Frontal cortex (tissue), 4 donors: ENCODE measurements at places on chromosomes 2 and 18. TPM values are rescaled to one million over a fixed set of nuclear protein-coding genes. Genes with fewer than 3 reads are reported as not detected.

DNA sequence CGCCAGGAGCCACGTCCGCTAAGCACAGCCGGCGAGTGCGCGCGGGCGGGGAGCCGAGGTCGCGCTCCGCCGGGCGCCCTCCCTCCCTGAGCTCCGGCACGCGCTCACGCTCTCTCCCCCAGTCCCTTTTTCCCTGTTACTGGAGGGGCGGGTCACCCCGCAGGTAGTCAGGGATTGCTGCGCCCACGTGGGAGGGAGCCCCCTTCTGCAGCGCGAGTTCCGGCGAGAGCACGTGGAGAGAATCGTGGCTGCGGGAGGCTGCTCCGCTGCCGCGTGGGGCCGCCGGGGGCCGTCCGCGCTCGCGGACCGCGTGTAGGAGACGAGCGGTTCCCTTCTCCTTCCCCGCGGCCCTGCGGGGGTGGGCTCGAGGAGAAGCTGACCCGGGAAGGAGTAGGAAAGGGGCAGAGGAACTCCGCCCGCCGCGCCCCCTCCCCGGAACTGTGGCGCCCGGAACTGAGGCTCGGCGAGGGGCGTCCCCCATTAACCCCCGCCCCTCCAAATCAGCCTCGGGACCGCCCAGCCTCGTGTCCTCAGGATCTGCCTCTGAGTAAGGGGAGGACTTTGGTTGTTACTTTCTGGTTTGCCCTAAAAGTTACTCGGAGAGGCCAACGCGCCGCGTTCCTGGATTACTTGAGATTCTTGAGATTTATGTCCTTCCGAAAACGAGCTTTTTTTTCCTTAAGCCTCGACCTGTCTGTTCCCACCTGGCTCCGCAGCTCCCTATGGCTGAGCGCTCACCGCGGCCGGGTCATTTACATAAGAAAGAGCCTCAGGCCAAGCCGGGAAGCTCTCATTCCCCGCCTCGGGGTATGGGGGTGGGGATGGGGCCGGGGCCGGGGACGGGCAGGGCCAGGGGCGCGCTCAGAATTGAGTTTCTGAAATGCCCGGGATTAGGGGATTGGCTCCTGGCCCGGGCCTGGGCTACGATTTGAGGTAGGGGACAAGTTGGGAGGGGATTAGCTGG is 1.1 kb downstream of the HK2 start:
- peak; percentile 48 for DNase-seq

- DNase-seq: no peak
Observed at GRCh38 chr2:207161247-207162123, 4.3 kb downstream of the KLF7 start.

GRCh38 chr2:240795916-240796510 is 24.0 kb downstream of the KIF1A start:
- no peak for DNase-seq

DNA sequence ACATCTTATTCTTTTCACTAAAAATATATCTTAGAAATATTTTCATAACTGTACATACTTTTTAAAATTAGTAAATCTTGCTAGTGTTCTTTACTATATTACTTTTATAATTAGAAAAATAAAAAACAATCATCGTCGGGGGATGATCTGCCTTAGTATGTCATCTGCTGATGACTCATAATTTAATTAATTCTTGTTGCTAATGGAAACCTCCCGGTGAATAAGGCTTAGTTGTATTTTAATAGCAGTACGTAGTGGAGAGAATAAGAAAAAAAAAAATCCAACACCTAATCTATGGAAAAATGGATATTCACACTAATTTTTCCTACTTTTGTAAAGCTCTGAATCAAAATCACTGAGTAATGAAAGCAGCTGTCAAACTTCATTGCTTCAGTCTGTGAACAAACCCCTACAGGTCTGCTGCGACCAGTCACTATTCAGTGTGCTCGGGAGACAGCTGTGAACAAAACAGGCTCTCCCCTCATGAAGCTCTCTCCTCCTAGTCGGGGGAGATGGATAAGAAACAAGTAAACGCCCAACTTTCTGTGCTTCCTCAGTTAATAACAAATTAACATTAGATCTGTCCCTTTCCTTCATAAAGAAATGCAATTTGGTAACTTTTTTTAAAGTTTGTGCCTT is 97.4 kb upstream of the UPP2 start:
- DNase-seq: no peak

DNA sequence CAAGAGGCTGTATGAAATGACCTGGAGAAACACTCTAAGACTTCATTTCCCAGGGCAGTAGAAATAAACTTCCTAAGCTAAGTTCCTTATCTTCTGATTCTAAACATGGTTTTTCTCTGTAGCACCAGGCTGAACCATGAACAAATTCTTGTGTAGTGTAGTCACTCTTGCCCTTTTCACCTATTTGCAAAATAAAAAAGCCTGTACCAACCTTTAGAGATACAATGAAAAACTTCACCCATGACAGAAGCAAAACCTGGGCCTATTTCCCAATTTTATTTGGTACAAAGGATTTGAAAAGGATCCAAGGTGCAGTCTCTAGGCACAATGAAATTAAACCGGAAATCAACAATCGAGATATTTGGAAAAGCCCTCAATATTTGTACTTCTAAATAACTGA is 43.6 kb downstream of the POLR1A start:
- DNase-seq: no peak

The GPR45 gene
- 0.82 TPM for total RNA-seq

The GPR155 gene
- 14.7 TPM for total RNA-seq

DNA sequence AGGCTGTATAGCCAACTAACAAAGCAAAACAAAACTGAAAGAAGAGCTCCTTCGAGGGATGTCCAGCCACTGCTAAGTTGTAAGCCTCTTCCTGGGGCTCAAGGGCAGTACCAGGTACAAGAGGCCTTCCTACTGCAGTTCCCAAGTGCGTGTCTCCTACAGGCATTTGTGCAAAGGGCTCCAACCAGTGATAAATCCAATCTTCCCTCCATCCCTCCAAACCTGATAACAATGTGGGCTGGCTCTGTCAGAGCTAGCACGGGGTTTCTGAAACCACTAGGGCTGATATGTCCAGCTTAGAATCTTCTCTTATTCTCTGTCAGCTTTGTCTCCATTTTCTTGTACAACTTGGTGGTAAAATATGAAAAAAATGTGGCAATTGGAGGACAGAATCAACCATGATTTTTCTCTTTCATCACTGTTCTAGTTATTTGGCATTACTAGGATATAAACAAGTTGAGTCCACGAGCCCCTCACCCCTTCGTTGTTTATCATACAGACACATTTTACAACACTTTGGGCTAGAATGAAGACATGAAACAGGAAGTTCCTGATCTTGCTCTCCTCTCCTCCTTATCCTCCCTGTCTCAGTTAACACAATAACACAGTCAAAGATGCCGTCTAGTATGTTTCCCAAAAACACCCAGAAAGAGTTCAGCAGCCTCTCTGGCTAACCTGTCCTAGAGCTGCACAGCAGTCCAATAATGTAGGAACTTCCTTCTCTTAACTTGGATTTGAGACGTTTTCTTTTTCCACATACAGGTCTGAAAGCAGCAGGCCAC is 35.4 kb upstream of the WIPF1 start:
- DNase-seq: no peak

DNA sequence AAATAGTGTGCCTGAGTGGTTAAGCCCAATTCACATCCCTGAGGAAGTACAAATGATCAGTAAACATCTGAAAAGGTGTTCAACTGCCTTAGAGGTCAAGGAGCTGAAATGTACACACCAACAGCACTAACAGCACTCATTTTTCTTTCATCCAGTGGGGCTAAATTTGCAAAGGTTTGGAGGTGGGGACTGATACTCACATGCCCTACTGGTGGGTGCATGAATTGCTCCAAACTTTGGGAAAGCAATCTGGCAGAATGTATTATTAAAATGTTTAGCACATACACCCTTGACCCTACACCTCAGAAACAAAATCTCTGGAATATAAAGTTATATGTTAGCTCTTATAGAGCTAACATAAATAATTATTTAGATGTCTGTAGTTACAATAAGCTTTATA is 19.0 kb upstream of the FAM178B start:
- DNase-seq: no peak

DNA sequence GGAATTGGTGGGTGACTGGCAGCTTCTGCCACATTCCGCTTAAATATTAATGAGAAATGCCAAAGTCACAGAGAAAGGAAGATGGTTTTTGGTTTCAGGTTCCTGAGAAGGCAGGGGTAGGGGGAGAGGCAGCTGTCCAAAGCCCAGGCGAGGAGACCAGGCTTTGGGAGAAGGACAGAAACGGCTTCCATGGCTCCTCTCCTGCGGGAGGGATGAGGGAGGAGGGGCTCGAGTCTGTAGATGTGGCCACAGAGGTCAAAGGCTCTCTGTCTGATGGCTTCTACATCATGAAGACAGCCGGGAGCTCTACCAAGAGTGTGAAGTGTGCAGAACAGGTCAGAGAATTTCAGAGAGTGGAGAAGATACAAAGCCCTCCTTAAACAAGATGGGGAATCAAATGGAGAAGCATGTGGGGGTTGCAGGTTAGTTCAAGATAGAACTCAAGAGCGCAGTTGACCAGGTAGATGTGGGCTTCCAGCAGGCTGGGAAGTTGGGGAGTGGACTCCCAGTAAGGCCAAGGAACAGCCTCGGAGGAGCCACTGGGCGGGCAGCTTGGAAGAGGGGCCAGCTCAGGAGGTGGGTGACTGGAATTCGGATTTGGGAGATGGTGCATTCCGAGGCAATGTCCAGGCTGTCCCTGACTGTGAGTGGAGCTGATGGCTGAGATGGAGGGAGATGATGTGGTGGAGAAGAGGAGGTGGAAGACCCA is 23.8 kb upstream of the HPCAL1 start:
- DNase-seq: no peak

DNA sequence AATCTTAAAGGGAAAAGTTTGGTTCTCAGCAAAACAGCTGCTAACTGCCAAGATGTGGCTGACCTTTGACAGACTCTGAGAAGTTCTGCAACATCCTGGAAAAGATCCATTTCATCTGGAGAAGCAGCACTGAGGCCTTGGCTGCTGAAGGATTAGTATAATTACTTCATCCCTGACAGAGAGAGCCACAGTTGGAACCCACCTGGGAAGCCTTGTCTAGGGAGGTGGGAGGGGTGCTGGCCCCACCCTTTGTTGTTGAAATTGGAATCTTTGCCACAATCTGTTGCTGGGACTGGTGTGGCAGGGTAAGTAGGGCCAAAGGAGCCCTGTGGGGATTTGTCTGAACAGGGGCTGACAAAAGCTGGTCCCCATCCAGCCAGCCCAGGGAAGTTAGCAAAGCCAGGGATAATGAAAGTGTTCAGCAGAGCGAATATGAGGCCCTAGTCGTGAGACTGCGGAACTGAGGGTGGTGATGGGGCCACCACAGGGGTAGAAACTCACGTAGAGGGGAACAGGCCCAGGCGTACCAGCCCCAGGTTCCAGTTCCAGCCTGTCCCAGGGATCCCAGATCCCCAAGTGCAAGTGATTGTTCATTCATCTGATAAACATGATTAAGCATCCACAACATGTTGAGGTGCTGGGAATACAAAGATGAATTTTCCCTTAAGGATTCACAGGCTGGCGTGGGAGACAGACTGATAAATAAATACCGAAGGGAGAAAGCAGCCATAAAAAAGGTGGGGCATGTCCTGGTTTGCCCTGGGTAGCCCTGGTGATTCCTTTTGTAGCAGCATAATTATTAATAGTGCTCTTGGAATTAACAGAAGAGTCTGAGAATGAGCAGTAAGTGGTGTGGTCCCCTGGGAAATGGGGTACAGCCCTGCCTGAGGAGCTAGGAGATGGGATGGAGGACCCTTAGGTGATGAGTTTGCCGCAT is 60.0 kb downstream of the MYO1B start:
- no peak for DNase-seq

- DNase-seq: no peak
Observed at GRCh38 chr2:54456362-54456611, 160 bp downstream of the SPTBN1 start.

The CNTNAP5 gene
- total RNA-seq: 30.6 TPM

The KCNG2 gene
- under 0.01 TPM for total RNA-seq

GRCh38 chr2:190482451-190482850 is 52.1 kb downstream of the NEMP2 start:
- DNase-seq: no peak

GRCh38 chr2:218982586-218983262 is 2.3 kb downstream of the FEV start:
- DNase-seq: no peak

DNA sequence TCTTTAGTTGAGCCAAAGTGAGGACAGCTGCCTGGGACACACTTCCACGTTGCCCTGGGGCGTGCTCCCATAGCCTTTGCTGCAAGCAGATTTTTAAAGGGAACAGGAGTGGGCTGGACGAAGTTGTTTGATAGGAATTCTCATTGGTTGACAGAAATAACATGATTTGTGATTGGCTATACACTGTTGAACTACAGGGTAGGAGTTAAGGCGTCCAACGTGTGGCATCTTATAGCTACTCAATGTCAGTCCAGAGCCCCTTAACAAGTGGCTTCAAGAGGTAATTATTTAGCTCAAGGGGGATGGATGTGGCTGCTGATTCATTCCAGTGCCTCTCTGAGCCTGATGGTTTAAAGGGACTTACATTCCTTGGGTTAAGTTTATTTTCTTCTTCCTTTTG is 65.5 kb downstream of the ACAA2 start:
- DNase-seq: no peak

GRCh38 chr18:43213816-43214215 is 63.5 kb downstream of the SYT4 start:
- no peak for DNase-seq

- no peak for DNase-seq
Observed at GRCh38 chr18:29586210-29586609, 1409.3 kb upstream of the CDH2 start.

DNA sequence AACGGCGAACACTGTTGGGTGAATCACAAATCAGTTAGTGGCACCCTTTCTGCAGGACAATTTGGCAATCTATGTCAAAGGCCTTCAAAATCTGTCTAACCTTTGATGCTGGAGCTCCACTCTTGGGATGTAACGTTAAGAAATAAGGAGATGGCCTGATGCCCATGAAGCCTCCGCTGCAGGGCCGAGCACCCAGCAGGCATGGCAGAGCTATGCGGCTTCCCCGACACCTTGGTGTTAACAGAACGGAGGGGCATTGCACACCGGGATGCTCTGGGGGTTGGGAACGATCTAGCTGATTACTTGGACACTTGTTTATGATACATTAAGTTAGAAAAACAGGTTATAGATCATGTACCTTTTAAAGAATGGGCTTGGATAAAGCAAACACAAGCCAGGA is 265.3 kb downstream of the HDAC4 start:
- no peak for DNase-seq
